NK-92 treated with Interleukin-12 subunit alpha and Interleukin-12 subunit beta, amount 100 ng/mL, for 24 hours (cell line): ENCODE measurements at places on chromosomes 12 and 14.

GRCh38 chr12:38159092-38159551 is 157.5 kb upstream of the ALG10B start:
- DNase-seq, result no peak

GRCh38 chr14:95156161-95157047 is 925 bp downstream of the DICER1 start:
- no peak for DNase-seq

- no peak for DNase-seq
Measured at GRCh38 chr12:64556231-64556630, 54.1 kb upstream of the RASSF3 start.

DNA sequence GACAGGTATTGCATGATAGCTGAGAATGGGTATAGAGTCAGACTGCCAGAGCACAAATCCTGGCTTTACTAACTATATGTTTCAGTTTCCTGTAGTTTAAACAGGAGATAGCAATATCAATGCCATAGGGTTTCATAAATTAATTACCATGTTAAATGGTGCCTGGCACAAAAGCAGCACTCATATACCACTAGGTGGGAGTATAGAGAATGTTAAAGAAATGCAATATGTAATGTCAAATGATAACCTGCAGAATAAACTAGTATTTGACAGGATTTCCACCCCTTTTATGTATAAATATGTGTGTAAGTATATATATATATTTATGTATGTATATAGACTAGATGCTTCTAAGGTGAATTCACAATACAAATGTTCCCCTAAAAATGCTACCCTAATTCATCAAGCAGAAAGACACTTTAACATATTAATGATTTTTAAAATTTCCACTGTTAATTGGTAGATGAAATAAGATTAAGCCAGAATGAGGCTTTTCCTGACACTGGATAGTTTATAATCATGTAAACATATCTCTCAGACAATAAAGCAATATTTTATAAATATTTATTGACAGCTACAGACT is 8.6 kb downstream of the WDR89 start:
- DNase-seq, result no peak

- no peak for DNase-seq
Measured at GRCh38 chr12:3269594-3269993, 192.4 kb downstream of the TSPAN9 start.

DNA sequence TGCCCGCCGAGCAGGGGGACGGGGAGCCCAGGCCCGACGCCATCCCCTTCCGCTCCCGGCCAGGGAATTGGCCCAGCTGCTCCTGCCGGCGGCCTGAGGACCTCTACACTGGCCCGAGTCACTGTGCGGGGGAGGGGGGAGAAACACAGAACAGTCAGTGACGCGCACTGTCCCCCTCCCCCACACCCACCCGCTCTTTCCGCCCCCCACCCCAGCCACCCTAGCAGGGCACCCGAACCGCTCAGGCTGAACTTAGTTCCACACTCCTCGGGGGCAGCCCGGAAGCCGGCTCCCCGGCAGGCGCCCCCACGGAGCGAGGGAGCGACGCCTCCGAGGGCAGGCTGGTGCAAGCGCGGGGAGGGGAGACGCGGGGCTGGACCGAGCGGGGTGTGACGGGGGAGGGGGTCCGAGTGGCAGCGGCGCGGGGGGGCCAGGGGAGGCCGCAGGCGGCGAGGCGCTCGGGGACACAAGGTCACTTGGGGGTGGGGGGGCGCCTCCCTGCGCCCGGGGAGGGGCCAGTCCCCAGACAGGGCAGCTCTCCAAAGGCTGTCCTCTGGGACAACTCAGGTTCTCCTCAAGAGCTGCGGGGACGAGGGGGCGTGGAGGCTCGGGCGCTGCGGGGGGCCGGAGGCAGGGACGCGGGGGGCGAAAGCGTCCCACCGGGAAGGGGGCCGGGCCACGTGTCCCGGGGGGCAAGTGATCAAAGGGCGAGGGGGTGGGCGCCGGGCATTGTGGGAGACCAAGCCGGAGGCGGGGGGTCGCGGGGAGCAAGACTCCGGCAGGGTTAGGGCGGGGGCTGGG is 648 bp downstream of the CHD4 start:
- DNase-seq, result peak; percentile 55

DNA sequence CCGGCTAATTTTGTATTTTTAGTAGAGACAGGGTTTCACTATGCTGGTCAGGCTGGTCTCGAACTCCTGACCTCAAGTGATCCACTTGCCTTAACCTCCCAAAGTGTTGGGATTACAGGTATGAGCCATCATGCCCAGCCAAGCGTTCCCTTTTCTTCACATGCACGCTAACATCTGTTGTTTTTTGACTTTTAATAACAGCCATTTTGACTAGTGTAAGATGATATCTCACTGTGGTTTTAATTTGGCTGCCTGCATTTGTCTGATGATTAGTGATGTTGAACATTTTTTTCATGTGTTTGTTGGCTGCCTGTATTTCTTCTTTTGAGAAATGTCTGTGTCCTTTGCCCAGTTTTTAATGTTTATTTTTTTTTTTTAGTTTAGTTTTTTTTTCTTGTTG is 10.2 kb upstream of the YARS2 start:
- no peak for DNase-seq
